ENCODE measurements at places on chromosomes 5 and 9.

DNA sequence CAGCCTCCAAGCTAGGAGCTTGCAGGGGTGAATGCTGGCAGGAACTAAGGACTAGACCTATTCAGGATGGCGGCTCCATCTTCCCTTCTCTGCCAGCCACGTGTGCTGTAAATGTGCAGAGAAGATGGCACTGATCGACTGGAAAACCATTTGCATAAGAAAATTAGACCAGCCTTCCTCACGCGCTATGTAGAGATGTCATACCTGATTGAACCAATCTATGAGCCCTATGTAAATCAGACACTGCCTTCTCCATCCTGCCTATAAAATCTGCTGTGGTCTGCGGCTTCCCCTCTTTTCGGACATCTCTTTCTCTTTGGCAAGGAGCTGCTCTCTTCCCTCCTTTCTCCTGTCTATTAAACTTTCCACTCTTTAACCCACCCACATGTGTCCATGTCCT, 91.6 kb downstream of the NPR3 start:
- DNase-seq = no peak

DNA sequence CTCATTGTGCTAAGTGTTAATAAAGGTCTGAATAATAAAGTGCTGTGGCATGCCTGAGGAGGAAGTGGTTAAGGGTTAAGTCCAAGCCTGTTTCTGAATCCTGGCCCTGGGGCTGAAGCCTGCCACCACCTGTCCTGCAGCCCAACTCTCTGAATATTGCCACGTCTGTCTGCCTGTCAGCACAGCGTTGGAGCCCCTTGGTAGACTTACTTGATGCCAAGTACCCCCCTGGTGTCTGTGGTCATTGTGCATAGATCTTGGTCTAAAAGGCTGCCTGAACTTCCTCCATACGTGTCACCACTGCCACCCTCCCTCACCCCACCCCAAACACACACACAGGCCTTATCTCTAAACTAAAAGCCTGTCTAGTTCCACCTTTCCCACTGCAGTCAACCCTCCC, 35.4 kb upstream of the SLC2A8 start:
- no peak for DNase-seq

DNA sequence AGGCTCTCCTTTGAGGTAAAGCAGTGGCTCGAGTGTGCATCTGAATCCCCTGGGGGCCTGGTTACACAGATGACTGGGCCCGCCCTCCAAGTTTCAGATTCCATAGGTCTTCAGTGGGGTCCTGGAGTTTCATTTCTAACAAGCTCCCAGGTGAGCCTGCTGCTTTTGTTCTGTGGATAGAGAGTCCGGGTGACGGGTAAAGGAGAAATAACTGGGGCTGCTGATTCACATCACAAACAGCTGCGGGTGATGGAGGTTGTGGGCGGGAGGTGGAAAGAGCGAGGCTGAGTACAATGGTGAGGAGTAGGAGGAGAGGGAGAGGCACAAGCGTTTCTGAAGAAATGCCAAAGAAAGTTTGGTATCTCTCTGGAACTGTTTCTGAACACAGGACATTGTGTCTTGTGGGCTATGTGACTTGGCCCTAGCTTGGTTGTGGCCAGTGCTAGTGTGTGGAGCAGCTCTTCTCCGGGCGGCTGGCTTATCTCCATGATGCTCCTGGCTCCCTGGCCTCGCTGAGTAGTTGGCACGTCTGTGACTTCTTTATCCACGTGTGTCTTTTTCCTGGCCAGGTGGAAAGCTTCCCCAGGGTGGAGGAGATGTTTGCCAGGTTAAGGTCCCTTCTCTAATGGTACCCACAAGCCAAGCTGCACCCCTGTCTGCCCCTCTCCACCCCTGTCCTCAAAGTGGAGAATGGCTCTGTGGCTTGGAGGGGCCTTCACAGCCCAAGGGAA, 61.7 kb downstream of the HSPA4 start:
- DNase-seq = no peak

GRCh38 chr5:175344331-175345195, 99.4 kb downstream of the DRD1 start:
- no peak for DNase-seq

DNA sequence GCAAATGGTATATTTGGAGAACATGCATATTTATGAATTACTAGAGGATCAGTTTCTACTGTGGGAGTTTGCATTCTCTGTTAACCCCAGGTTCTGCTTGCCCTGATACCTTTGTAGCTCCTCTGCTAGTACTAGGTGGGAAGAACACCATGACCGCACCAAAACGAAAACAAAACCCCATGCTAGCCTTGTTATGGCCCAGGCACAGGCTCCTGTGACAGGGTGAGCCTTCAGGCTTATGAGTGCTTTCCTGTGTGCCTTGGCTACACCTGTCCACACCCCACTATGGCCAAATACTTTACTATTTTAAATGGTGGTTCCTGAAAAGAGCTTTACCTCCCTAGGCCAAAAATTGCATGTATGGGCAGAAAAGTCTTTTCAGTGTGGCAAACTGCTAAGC, 94.8 kb downstream of the PPIC start:
- DNase-seq = no peak

- no peak for DNase-seq
Measured at GRCh38 chr5:172815631-172816030, 18.4 kb upstream of the ERGIC1 start.

GRCh38 chr5:137366526-137366925, 132.6 kb downstream of the SPOCK1 start:
- no peak for DNase-seq

Measured in cardiac muscle cell (in vitro differentiated cells and primary cell).